ENCODE measurements at places on chromosomes 12 and 14. TPM values are rescaled to one million over a fixed set of nuclear protein-coding genes. Genes with fewer than 3 reads are reported as not detected.

DNA sequence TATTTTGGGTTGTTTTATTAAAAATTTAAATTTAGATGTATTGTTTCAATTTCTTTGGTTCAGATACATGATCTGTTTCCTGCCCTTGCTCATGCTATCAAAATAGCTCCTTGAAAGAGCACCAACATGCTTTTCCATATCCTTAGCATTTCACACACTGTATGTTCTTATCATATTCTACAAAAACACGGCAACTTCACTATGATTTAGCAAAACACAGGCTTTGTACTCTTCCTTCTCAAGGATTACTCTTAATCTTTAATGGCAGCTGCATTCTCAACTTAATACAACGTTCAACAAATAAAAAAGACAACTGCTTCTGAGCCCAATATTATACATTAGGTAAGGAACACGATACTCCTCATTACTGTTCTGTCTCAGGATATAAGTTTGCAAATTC lies 2.9 kb upstream of the GLRX5 start:
- DNase-seq = no peak

DNA sequence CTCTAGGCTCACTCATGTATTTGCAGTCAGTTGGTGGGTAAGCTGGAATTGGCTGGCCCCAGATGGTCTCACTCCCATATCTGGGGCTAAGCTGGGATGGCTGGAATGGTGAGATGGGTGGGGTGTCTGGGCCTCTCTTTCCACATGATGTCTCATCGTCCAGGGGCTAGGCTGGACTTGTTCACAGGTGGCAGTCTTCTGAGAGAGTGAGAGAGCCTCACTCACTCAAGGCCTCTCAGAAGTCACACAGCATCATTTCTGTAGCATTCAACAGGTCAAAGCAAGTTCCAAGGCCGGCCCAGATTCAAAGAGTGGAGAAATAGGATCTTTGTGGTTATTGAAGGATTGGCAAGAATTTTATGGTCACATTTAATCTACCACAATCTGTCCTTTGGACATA lies 102.7 kb downstream of the UNC79 start:
- no peak for DNase-seq

GRCh38 chr12:70482764-70483163 lies 116.7 kb downstream of the KCNMB4 start:
- no peak for DNase-seq

GRCh38 chr12:9707864-9708808 lies 24.8 kb downstream of the CLECL1 start:
- DNase-seq = no peak

GRCh38 chr12:96044943-96045290 lies 9.5 kb upstream of the LTA4H start:
- DNase-seq = no peak

DNA sequence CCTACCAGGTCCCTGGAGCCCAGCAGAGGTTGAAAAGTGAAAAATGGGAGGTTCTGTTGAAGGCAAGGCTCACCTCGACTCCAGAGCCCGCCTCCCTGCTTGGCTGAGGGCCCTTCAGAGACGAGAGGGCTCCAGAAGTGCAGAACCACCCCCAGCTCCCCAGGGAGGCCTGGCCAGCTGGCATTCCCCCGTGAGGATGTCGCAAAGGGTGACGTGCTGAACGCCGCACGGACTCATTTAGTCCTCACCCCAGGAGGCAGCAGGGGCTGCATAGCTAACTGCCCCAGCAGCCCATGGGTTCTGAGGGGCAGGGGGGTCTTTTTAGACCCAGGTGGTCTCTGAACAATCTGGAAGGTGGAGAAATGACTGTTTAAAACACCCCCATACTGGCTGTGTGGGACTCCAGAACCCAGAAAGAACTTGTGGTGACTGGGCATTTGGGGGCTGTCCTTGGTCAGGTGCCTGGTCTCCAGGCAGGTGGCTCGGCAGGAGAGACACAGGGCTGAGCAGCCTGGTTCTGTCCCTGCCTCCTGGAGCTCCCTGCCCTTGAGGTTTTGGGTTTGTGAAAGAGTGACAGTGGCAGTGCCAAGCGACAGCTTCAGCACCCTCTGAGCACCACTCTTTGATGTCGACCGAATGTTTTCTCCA lies 32.0 kb downstream of the ANAPC7 start:
- DNase-seq = no peak

DNA sequence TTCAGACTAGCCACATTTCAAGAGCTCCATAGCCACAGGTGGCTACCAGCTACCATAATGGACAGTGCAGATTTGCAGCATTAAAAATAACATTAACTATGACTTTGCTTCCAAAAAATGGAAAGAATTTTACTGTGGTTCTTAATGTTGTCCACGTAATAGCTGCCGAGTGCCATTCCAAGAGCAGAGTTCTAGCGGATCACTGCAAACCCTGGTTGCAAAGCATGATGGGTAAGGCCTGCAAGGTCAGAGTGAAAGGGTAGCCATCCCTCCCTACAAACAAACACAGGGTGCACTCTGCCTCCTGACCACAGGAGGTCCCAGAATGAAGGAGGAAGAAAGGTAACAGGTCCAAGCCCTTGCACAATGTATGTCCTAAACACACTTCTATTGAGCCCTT lies 157.6 kb downstream of the DPF3 start:
- DNase-seq = no peak

GRCh38 chr12:51382173-51382572 lies 9.0 kb downstream of the GALNT6 start:
- DNase-seq = no peak

GRCh38 chr14:68772761-68773381 lies 20.0 kb downstream of the ZFP36L1 start:
- DNase-seq = no peak

DNA sequence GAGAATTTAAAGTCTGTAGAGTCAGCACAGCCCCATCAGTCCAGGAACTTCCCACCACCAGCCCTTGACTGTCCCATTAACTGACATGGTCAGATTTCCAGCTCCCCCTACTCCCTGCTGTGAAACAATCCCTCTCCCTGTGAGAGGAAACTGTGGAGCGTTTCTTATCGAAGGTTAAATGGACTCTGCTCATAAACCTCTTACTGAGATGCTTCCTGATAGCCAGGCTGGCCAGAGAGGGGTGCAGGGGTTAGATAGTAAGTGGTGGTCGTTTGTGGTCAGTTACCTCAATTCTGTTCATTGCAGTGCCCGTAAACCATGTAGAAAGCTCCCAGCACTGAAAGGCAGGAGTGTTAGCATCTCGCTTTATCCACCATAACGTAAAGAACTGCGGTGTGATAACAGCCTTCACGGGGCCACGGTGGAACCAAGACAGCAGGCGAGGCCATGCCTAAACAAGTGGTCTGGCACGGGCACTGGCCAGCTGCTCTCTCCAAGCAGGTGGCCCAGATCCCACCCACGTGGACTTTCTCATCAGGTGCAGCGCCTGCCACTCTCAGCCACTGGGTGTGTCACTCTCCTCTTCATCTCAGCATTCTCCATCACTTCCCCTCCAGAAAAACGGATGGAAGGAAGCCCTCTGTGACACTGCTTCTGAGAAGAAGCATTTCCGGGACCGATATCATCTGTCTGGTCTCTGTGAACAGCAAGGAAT lies 102.2 kb downstream of the FBXL14 start:
- DNase-seq = no peak

DNA sequence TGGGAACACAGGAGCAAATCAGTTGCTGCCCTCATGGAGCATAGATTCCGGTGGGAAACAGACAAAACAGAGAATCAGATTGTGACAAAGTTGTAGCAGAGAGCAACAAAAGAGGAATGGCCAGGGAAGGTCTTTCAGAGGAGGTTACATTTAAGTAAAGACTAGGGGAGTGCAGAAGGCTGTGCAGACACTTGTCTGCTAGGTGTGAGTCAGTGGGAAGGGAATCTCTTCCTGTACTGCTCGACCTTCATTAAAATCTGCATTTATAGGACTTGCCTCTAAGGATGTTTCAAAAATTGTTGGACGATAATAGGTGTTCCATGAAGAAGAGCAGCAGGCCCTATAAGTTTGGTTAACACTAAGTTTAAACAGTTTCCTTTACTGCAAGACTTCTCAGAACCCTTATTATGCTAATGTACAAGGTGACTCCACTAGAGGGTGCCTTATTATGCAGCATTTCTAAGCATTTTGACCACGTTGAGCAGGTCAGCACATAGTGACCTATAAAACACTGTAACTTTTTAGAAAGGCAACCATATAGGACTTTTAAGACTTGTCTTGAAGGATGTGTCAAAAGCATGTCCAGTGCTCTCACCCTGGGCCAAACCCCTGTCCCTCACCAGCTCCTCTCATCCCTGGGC lies 91.8 kb upstream of the RIC8B start:
- DNase-seq = no peak

DNA sequence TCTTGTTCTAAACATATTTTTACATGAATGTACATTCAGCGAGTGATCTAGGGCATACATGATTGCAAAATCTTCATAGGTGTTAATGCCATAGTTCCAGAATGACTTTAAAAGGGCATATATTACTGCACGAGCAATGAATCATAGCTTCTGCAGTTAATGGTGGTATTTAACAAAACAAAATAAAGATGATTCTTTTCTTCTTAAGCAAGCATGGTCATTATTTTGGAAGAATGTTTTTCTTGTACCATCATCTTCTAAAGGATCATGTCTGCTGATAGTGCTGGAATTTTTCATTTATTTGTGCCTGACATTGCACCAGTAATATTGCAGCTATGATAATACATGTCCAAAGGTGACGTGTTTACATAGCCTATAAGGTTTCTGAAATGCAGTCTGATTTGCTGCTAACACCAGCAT lies 388.6 kb downstream of the CCDC91 start:
- DNase-seq = no peak

DNA sequence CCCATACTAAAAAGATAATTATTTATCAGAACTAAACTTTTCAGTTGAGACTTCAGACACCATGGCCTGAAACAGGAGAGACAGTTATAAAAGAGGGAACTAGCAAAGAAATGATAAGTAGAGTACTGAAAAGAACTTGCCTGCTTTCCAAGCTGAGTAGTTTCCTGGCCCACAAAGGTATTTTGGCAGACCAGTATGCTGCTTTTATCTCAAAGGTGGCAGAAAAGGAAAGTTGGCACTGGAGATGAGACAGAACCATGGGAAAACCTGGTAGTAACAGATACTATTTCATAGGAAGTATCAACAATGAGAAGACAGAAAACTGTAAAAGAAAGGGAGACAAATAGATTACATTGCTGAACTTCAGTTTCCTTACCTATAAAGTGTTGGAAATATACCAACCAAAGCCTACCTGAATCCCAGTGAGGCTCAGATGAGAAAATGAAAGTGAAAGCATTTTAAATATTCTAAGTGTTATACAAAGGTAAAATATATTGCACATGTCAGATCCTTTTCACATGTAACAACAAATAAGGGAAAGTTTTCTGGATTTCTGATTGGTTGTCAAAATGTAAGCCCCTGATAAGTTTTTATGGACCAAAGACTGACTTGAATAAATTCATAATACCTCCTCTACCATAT lies 155.3 kb upstream of the FSCB start:
- no peak for DNase-seq

- DNase-seq = no peak
Observed at GRCh38 chr12:67446716-67447115, 177.6 kb downstream of the CAND1 start.

GRCh38 chr12:39852346-39852745 lies 232.7 kb upstream of the ABCD2 start:
- DNase-seq = no peak

- DNase-seq = no peak
Observed at GRCh38 chr14:89164168-89165073, 252.6 kb downstream of the FOXN3 start.

- no peak for DNase-seq
Observed at GRCh38 chr12:59723520-59723919, 127.7 kb downstream of the SLC16A7 start.

DNA sequence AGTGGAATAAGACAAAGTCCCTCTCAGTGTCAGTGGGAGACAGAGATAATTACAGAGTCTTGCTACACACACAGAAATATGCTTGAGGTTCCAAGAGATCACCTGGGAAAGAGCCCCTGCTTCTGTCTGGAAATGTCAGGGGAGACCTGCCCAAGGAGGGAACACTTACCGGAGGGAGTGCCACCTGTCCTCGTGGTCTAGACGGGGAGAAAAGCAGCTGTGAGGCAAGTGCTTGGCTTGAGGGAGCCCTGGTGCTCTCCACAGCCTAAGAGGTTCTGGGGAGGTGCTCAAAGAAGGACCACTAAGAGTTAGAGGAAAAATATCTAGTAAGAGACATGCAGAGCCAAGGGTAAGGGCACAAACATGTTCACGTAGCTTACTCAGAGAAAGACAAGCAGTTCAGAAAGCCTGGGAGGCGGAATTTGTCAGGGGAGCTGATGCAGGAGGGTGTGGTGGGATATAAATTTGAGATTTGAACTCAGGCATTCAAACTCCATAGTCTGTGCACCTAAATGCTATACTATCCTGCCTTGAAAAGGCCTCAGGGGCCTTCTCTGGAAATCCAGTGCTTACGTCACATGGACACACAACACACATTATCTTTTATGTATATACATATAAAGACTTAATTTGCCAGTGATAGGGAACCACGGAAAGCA lies 38.2 kb upstream of the GNPNAT1 start:
- DNase-seq = no peak

DNA sequence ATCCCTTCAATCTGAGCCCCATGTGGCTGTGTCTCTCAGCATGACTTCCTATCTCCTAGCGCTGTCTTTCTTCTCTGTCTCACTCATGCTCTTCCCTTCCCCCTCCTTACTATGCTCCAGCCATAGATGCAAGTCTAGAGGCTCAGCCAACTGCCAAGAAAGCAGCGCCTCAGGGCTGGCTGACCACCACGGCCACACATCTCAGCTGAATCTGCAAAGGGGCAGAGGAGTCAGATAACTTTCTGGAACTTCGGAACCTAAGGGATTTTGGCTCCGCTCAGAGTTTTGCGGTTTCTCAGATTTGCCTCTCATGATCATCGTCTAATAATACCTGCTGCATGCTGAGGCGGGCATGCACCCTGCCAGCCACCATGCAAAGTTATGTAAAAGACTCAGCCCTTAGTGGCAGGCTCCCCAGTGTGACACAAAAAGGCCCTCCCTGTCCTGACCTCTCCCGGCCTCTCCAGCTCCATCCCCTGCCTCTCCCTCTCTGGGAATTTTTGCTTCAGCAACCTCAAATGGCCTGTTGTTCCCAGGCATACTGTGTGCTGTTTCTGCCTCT lies 5.0 kb upstream of the FGF6 start:
- no peak for DNase-seq

DNA sequence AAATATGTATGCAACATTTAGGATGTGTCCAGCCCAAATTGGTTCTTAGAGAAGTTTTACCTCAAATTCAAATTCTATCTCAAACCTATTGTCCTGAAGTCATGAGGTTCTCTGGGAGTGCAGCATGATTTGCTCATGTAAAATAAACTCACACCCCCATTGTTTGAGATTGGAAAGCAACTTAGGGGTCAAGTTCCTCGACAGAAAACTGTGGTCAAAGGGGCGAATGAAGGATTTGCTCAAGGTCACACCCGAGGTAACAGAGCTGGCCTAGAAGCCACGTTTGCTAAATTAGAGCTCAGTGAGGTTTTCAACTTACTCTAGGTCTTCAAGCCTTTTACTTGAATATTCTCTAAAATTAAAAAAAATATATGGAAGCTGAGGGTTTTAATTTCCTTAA lies 197.7 kb upstream of the GZMB start:
- no peak for DNase-seq

EP400 gene
- polyA plus RNA-seq = 43.0 TPM

FOXG1 gene
- polyA plus RNA-seq = 0.55 TPM

ANKRD33 gene
- polyA plus RNA-seq = 0.36 TPM

PRICKLE1 gene
- 84.2 TPM for polyA plus RNA-seq

IFNG gene
- not detected for polyA plus RNA-seq

NANOG gene
- 0.49 TPM for polyA plus RNA-seq

CAPZA3 gene
- polyA plus RNA-seq = not detected

OTOGL gene
- 0.31 TPM for polyA plus RNA-seq

C14orf39 gene
- polyA plus RNA-seq = 0.60 TPM

CCDC197 gene
- polyA plus RNA-seq = not detected

SLC10A1 gene
- not detected for polyA plus RNA-seq

TAMALIN gene
- 19.3 TPM for polyA plus RNA-seq

KRT72 gene
- polyA plus RNA-seq = not detected

PIANP gene
- 14.6 TPM for polyA plus RNA-seq

FNTB gene
- polyA plus RNA-seq = 33.2 TPM

Measured in left renal pelvis (tissue), 4 donors.